ENCODE measurements at places on chromosomes 5 and 9.

DNA sequence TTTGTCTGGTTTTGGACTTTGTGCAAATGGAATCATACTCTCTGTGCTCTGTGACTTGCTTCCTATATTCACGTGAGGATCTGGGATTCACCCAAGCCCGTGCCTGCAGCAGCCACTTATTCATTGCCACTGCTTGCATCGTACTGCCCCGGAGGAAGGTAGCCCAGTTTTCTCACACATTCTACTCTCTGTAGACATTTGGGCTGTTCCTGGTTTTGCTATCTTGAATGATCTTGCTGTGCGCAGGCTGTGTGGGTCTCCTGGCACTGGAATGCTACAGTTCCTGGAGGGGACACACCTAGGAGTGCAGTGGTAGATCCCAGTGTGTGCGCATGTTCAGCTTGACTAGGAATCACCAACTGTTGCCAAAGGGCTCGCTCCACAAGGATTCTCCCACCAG is 99.2 kb upstream of the BOD1 start:
- DNase-seq, result no peak

DNA sequence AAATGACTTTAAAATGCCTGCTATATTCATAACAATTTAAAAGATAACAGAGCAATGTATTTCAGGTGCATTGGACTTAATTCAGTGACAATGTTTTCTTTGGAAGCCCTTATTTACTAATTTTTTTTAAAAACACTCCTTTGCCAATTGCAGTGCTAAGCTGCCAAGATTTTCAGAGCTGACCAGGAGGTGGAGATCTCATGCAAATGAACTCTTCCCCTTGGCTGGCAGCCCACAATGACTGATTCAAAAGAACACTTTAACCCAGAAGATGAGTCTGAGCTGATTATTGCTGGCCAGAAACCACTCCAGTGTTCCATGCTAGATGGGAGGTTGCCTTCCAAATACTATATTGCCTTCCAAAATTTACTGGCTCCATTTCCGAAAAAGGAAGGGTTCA is 128.3 kb upstream of the CCNH start:
- peak; percentile 4 for DNase-seq

- peak; percentile 10 for DNase-seq
Observed at GRCh38 chr5:177195307-177195952, 61.9 kb downstream of the NSD1 start.

- DNase-seq, result no peak
Observed at GRCh38 chr5:95619096-95619495, 791 bp upstream of the GPR150 start.

GRCh38 chr5:127513408-127513970 is 4.0 kb upstream of the PRRC1 start:
- DNase-seq, result no peak

DNA sequence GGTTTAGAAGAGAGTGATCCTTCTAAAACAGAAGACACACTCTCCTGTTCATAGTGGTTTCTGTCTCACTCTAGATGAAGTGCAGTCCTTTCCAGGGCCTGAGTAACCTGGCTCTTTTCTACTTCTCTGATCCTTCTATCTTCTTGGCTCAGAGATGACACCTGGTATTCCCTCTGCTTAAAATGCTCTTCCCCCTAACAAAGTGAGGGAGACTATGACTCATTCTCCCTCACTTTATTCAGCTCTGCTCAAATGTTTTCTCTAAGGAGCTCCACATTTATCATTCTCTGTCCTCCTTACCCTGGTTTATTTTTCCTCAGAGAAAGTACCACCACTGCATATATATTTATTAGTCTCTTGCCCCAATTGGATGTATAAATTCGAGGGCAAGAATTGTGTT is 24.6 kb downstream of the TUT7 start:
- no peak for DNase-seq

- no peak for DNase-seq
Observed at GRCh38 chr9:129895376-129896268, 60.4 kb downstream of the USP20 start.

- no peak for DNase-seq
Observed at GRCh38 chr9:91421128-91421765, 2.4 kb downstream of the NFIL3 start.

- no peak for DNase-seq
Observed at GRCh38 chr5:55219770-55220169, 7.3 kb downstream of the MCIDAS start.

GRCh38 chr9:87436716-87437115 is 61.0 kb upstream of the DAPK1 start:
- DNase-seq, result no peak

- DNase-seq, result no peak
Observed at GRCh38 chr9:68732405-68733020, 27.5 kb downstream of the PIP5K1B start.

DNA sequence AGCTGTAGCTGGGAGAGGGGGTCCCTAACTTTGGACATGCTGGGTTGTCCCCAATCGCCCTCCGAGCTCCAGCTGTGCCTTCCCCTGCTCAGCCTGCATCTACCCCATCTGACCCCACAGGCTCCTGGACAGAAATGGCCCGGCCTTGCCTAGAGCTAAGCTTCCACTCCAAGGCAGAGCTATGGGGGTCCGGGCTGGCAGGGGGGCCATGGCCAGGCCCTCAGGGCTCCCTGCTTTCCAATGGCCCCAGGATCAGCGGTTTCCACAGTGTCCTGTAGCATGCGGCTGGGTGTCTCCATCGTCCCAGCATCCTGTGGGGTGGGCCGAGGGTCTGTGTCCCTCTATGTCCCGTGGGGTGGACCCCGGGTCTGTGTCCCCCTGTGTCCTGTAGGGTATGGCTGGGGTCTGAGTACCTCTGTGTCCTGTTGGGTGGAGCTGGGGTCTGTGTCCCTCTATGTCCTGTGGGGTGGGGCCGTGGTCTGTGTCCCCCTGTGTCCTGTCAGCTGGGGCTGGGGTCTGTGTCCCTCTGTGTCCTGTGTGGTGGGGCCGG is 130.6 kb downstream of the RXRA start:
- no peak for DNase-seq

DNA sequence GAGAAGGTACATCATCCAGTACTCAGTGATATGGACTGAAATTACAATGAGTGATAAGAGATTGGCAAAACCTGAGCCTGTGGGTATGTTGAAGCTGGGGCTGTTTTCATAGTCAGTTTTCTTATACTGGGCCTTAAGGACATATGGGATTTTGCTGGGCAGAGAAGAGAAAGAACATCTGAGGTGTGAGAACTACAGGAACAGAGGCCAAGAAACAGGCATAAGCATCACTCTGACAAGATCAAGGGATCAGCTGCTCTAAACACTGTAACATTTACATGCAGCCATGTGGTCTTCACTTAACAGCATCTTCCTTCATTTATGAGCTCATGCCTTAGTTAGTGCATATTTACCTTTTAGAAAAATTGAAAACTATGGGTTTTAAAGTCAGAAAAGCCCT is 220.0 kb downstream of the TRIM36 start:
- no peak for DNase-seq

Data from kidney epithelial cell (primary cell).